ENCODE measurements at places on chromosomes 11 and 22.

GRCh38 chr11:118027694-118028093 lies 41.5 kb downstream of the IL10RA start:
- DNase-seq = no peak

- no peak for DNase-seq
Observed at GRCh38 chr22:43625242-43625641, 186.9 kb downstream of the EFCAB6 start.

- DNase-seq = no peak
Observed at GRCh38 chr22:28736301-28737155, 5.1 kb downstream of the CHEK2 start.

GRCh38 chr11:27532652-27533325 lies 26.2 kb upstream of the LIN7C start:
- DNase-seq = no peak

DNA sequence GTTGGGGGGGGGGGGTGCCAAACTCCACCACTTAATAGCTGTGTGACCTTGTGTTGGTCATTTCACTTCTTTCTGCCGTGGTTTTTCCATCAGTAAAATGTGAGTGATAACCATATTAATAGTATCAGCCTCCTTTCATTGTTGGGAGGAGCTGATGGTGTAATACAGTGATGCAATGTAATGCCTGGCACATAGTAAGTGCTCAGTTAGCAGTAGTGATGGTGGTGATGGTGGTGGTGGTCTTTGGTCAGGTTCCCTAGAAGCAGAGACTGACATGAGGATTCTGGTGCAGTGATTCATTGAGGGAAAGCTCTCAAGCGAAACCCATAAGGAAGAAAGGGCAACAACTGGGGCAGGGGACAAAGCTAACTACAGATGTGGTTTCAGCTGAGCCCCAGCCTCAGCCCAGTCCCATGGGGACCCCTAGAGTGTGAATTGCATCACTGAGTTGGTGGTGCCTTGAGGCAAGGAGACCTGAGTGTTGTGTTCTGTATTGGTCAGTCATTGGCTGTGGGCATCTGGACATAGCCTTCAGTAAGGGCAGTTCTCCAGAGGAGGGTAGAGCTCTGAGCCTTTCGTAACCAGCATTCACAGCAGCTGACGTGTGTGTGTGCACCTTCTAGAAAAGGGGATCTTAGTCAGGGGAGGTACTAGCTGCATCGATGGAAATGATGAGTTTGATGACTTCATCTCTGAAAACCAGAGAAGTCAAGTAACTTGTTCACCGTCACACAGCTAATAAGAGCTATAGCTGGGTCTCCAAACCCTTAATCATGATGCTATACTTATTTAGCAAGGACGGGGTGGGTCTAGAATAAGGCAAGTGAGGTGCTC lies 93.6 kb upstream of the CRYBB3 start:
- no peak for DNase-seq

DNA sequence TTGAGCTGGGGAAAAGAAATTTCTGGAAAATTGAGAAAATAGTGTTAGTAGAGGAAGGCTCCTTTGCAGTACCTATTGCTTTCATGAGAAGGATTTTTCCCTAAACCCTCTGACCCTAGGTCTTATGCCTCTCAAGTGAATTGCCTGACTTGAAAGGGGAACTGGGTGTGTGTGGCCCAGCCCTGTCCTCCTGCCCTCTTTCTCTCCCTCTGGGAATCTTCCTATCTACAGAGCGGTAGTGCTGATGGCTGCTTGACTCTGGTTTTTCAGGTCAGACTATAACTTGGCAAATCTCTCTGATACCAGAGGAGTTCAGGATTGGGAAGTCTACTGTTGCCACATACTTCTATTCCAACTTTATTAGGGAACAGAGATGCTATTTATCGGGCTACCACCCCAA lies 19.2 kb downstream of the CAVIN3 start:
- DNase-seq = no peak

- no peak for DNase-seq
Observed at GRCh38 chr11:75560644-75561043, 1.4 kb upstream of the SERPINH1 start.

DNA sequence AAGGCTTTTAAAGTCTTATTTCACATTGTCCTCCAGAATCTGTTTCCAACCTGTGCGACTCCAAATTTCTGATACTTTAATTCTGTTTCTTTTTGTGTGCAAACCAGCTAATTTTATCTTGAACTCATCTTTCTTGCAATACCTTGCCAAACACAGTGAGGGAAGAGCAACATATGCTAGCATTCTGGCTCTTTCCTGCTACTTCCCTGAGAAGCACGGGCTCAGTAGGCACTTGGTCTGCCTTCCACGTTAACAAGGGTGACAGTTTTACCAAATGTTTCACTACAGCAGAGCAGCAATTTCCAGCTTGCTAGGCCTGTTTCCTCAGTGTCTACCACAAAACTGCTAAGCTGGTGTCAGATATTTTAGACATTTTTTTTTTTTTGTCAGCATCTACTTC lies 405.8 kb downstream of the NTM start:
- no peak for DNase-seq

DNA sequence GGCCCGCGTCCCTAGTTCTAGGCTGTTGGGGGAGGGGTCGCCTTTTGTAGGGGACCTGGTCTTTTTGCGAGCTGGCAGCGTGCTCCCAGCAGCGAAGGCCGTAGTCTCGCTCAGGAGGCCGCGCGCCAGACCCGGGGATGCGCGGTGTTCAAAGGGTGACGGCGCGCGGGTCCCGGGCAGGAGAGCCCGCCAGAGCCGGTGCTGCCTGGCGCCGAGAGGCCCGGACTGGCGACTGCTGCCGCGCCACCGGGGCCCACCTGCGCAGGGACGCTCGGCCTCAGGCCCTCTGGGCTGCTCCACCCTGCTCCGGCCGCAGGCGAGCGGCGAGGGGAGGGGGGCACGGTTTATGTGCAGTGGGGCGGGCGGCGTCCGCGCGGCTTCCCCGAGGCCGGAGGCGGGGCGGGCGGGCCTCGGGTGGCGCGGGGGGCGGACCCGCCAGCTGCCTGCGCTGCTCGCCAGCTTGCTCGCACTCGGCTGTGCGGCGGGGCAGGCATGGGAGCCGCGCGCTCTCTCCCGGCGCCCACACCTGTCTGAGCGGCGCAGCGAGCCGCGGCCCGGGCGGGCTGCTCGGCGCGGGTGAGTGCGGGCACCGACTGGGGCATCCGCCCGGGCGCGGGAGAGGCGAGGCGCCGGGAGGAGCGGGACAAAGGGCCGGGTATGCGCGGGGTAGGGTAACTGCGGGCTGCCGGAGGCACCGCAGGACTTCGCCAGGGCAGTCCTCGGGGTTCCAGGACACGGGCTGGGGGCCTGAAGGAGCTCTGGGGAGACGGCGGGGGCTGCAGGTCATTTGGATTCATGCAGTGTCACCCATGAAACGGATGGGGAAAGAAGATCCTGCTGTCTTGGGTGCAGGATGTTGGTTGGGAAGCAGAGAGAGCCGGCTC lies at the start of gene PRSS23:
Gene PRSS23, plus strand, starts transcription at position 467 of the 884 bp plus-strand sequence. CDS start 7,102 bp downstream, outside the sequence.
- DNase-seq = no peak

GRCh38 chr11:46902694-46903093 lies 15.7 kb downstream of the LRP4 start:
- DNase-seq = no peak

GRCh38 chr11:116782728-116783127 lies 5.1 kb downstream of the ZPR1 start:
- no peak for DNase-seq

- no peak for DNase-seq
Observed at GRCh38 chr11:8098361-8098760, 17.4 kb downstream of the TUB start.

Data from caudate nucleus (tissue), 63 donors.